ENCODE measurements at places on chromosomes 6 and 20.

GRCh38 chr20:32355417-32355841 is 2.7 kb upstream of the ASXL1 start:
- DNase-seq = no peak

DNA sequence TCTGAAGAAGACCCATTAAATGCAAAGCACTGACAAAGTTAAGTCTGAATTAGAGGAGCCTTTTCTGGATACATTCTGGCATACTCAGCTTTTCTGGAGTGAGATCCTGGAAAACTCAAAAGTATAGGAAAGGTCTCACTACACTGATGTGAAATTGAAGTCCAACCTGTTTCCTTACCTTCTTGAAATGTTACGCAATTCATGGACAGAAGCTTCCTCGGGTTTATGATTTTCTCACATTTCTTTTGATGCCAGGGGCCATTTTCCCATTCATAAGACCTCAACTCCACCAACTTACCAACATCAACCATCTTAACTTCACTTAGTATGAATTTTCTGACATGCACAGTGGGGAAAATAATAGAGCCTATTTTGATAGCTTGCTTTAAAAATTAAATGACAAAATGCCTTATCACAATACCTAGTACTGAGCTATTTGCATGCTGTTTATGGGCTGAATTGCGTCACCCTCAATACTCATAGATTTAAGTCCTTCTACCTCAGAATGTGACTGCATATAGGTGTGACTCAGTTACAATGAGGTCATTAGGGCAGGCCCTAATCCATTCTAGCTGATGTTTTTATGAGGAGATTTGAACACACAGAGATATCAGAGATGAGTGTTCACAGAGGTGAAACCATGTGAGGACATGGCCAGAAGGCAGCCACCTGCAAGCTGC is 73.4 kb upstream of the RAB32 start:
- DNase-seq = no peak

- DNase-seq = no peak
Observed at GRCh38 chr6:152605941-152606340, 31.2 kb downstream of the SYNE1 start.

DNA sequence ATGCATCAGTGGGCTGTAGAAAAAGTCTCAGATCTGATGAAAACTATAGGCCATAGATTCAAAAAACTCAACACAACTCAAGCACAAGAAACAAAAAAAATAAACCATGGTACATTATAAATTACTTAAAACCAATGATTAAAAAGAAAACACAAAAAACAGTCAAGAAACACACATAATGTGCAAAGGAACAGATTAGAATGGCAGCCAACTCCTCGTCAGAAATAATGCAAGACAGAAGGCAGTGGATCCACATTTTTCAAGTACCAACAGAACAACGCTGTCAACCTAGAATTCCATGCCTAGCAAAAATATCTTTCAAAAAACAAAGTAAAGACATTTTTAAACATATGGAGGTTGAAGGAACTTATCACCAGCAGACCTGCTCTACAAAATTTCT is 69.7 kb downstream of the PSMB1 start:
- no peak for DNase-seq

GRCh38 chr6:73854998-73855718 is 159.2 kb downstream of the CD109 start:
- peak; percentile 97 for DNase-seq

DNA sequence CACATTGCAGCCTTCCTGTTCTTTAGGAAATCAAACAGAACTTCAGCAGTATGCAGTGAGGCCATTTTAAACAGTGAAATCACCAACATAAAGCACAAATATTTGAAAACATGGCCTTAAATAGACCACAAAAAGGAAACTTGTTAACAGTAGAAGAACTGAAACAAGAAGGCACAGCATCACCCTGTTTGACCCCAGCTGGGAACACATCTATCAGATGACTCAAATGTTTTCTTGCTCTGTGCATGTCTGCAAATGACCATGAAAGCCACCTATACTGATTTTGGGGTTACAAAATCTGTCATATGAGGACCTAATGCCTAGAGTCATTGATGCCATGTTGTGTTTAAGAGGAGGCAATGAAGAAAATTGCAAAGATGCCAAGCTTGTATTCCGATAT is 123.8 kb upstream of the ADGRF1 start:
- DNase-seq = peak; percentile 46

DNA sequence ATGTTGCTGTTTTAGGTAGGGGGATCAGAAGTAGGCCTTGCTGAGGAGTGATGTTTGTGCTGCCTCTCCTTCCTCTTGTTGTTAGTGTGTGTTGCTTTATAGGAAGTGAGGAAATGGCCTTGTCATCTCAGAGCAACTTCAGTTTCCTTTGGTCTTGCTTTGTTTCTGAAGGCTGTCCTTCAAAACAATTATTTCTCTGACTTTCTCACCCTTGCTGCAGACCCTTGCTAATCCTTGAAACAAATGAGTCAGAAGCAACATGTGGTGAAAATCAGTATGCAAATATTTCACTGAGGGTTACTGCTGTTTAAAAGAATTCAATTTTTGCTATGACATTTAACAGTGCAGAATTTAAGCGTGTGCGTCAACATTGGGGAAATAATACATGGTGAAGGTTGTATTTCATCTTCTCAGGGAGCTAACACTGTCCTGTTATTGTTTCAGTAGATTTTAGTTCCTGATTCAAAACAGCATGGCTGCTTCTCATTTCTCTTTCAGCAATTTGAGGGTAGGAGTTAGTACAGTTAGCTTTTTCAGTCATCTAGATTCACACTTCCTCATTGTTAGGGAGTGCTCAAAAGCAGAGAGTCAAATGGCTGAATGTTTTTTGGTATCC is 13.8 kb downstream of the RNF144B start:
- DNase-seq = peak; percentile 73

- no peak for DNase-seq
Observed at GRCh38 chr6:22237526-22237925, 59.3 kb downstream of the PRL start.

GRCh38 chr20:44038681-44039123 is 124.0 kb downstream of the TOX2 start:
- no peak for DNase-seq

Data from inflammatory macrophage treated with lipopolysaccharide for 1 hour (primary cell).